Stimulated activated CD8-positive, alpha-beta memory T cell treated with anti-CD3 and anti-CD28 coated beads, Interleukin-4, amount 100 ng/mL, for 48 hours (primary cell): ENCODE measurements at places on chromosomes 3 and 15.

DNA sequence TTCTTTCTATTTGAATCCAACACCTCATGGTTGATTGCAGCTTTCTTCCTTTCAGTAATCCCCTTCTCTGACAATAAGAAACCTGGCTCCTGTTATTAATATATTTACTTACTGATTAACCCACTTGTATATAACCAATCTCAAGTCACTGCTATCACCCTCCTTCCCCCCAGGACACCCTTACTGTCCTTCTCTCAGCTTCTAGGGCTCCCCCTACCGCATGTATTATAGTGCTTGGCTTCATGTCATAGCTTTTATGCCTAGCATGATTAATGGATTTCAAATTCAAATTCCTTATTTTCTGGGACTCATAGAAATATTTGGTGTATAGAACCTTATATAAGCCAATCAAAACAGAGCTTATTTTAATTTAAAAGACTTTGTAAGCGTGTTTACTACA is 75.7 kb upstream of the BNIP2 start:
- no peak for DNase-seq

DNA sequence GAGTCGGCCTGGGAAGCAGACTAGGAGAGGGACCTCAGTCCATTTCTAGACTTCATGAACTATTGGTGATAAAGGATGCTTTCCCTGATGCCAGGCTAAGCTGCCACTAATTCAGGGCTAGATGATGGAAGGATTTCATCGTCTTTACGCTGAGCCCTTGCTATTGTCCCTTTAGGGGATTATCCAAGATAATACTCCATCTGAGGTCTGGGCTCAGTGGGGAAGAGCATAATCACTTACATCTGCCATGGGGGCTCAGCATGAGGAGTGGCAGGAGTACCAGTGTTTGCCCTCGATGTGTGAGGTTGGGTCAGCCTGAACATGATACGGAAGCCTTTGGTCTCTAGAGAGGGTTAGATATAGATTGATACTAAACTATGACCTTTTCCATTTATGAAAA is 47.3 kb downstream of the PTPRG start:
- no peak for DNase-seq

GRCh38 chr15:88022716-88023115 is 233.8 kb downstream of the NTRK3 start:
- DNase-seq = no peak

DNA sequence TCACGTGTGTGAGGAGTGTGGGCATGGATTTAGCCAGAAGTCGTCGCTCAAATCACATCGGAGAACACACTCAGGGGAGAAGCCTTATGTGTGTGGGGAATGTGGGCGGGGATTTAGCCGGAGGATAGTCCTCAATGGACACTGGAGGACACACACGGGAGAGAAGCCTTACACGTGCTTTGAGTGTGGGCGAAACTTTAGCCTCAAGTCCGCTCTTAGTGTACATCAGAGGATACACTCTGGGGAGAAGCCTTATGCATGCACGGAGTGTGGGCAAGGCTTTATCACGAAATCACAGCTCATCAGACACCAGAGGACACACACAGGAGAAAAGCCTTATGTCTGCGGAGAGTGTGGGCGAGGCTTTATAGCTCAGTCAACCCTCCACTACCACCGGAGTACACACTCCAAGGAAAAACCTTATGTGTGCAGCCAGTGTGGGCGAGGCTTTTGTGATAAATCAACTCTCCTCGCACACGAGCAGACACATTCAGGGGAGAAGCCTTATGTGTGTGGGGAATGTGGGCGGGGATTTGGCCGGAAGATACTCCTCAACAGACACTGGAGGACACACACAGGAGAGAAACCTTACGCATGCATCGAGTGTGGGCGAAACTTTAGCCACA is 28.1 kb downstream of the ZNF589 start:
- DNase-seq = peak; percentile 83

DNA sequence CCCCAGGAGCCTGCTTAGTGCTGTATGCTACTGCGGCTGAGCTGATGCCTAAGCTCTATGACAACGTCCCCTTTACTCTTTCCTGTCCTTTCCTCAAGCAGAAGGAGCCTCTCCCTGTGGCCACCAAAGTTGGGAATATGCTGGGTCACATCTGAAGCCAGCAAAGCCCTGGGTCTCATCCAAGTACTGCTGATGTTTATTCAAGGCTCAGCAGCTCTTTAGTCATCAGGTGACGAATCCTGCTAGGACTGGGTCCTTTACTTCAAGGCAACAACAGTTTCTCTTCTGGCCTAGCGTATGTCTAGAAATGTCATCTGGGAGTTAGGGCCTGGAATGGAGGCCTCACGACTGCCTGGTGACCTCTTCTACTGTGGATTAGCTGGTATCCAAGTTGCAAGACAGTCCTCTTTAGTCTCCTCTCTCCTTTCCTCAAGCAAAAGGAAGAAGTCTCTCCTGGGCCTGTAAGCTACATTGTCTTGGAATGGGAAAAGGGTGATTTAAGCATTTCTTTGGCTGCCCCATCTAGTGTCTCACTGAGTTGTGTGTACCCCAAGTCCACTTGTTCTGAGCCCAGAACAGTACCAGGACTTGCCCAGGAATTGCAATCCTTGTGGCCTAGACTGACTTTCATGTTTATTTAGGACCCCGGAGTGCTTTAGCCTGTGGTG is 63.9 kb downstream of the TNFAIP8L3 start:
- DNase-seq = no peak

- DNase-seq = peak; percentile 8
Measured at GRCh38 chr3:10534066-10534465, 28.7 kb upstream of the ATP2B2 start.

GRCh38 chr15:88956263-88956662 is 43.1 kb upstream of the MFGE8 start:
- DNase-seq = no peak

DNA sequence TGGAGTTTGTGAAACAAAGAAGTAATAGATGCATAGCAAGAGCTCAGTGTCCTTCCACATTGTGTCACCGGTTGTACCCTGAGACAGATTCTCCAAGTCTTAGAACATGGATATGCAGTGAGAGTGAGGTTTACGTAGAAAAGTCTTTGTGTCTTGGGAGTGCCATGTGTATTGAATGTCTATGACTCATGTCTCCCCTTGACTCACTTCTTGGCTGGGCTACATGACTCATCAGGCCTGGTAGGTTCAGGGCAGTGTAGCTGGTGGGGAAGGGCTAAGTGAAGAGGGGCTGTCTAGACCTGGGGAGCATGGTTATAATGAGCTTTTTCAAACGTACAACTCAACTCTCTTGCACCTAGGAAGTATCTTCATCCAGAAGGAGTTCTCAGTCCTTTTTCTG is 167.4 kb downstream of the GAP43 start:
- peak; percentile 59 for DNase-seq

- no peak for DNase-seq
Measured at GRCh38 chr3:192161661-192162060, 565.7 kb downstream of the FGF12 start.

DNA sequence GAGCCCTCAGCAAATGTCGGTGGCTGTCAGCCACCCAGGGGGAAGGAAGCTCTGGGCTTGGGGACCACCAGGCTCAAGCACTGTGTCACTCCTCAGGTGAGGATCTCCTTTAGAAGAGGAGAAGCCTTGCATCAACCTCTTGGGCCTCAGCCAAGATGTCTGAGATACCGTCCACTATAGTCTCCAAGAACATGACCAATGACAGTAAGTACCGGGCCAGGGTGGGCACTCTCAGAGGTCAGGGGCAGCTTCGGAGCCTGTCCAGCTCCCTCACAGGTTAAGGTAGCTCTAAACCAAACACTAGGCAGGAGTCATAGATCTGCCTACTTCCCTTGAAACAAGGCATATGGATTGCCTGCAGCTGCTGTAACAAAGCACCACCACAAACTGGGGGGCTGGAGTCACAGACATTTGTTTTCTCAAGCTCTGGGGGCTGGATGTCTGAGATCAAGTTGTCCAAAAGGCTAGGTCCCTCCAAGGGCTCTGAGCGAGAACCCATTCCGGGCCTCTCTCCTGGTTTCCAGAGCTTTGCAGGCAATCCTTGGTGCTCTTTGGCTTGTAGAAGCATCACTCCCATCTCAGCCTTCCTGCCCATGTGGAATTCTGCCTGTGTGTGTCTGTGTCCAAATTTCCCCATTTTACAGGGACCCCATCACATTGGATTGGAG is 1.3 kb downstream of the CFAP100 start:
- DNase-seq = no peak

- no peak for DNase-seq
Measured at GRCh38 chr3:129002573-129003569, 1.8 kb downstream of the EFCC1 start.

DNA sequence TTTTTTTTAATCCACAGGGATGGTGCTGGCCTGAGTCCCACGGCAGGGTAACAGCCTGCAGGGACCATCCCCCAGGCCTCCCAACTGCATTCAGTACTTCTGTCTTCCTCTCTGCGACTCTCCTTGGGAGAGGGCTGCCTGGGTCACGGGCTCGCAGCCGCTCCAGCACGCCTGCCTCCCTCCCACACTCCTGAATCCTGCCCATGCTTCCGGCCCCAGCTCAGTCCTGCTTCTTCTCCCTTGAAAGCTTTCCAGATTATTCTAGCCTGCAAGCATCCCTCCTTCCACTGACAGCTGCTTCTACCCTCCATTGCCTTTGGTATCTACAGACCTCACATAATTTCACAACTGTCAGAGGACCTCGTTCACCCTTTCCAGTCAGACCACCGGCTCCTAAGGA is 32.4 kb downstream of the MEGF11 start:
- DNase-seq = no peak

DNA sequence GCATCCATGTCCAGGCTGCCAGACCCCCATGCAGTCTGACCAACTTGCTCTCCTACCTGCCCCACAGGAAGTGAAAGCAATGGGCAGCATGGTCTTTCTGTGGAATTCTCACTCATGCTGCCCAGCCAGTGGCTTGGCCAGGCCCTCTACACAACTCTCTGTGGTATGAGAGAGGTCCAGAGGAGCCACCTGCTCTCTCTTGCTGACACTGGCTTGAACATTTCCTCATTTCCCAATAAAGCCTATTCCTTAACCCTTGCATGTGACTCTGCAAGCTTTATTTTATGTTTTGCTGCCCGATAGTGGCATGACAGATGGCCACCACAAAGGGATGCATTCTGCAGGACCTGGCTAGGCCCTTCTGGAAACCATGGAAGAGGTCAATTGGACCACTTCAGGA is 53.8 kb downstream of the CCR1 start:
- DNase-seq = no peak

- DNase-seq = no peak
Measured at GRCh38 chr3:57791245-57791644, 35.1 kb downstream of the SLMAP start.

DNA sequence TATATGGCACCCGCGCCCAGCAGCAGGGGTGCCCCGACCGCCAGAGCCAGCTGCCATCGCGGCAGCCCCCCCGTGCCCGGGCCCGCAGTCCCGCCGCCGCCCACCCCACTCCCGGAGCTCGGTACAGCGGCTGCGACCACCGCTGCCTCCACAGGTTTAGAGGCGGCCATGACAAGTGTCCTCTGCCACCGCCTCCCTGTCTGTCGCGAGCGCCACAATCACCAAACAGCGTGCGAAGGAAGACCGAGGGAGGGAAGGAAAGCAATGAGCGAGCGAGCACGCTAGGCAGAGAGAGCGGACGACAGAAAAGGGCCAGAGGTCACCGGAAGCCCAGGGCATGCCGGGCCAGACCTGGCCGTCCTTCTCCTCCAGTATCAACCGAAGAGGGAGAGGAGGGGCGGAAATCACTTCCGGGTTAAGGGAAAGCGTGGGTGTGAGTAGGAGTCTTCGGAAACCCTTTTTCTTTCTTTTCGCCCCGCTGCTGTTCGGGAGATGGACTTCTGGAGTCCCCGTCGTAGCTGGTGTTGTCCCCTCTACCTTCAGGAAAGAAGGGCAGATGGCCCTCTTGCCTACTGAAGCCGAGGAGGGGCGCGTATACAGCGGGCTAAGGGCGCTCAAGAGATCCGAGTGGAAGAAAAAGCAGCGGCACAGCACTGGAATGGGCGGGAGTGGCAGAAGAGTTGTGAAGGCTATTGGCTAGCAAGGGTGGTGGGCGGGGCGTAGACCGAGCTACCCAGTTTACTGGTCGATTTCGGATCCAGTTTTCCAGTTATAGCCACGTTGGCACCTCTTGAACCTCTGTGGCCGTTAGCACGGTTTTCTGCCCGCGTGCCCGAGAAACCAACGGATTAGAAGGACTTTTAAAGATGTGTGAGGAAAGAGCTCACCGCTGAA is at the start of the genes LNP1 and TOMM70:
TSS of gene LNP1 (plus strand) at position 760 of the 894 bp plus-strand sequence. CDS start 28,191 bp downstream, outside the sequence.
TSS of gene TOMM70 (minus strand) at position 310 of the 894 bp plus-strand sequence. CDS start at position 170, 140 bp downstream.
- DNase-seq = peak; percentile 97

GRCh38 chr3:109336291-109336861 is 970 bp downstream of the DPPA4 start:
- peak; percentile 37 for DNase-seq

- DNase-seq = no peak
Measured at GRCh38 chr3:99644017-99644416, 5.6 kb downstream of the COL8A1 start.

GRCh38 chr3:166498446-166498845 is 661.2 kb upstream of the BCHE start:
- no peak for DNase-seq

DNA sequence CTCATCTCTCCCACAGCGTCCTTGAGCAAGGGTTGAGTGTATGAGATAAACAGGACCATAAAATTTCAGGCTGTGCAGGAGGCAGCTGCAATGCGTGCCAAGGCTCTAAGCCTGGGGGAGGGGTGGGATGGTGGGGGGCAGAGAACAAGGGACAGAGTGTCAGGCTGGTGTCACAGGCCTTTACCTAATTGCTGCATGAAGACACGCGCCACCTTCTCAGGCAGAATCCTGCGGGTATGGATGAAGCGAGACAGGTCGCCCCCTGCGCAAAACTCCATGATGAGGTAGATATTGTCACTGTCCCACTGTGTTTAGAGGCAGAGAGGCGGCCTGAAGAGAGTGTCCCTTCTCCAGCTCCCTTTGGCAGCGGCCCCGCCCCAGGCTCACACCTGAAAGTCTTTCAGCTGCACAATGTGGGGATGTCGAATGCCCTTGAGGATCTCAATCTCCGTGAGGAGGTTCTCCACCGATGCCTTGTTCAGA is 1.0 kb downstream of the ULK3 start:
- no peak for DNase-seq

GRCh38 chr15:85500729-85501128 is 120.3 kb downstream of the AKAP13 start:
- no peak for DNase-seq
